Activated CD8-positive, alpha-beta memory T cell treated with anti-CD3 and anti-CD28 coated beads, Interleukin-2, amount 10 ng/mL, durations not matched to agents 7 days and 5 days (primary cell): ENCODE measurements at places on chromosomes 7 and 10. TPM values are rescaled to one million over a fixed set of nuclear protein-coding genes. Genes with fewer than 3 reads are reported as not detected.

DNA sequence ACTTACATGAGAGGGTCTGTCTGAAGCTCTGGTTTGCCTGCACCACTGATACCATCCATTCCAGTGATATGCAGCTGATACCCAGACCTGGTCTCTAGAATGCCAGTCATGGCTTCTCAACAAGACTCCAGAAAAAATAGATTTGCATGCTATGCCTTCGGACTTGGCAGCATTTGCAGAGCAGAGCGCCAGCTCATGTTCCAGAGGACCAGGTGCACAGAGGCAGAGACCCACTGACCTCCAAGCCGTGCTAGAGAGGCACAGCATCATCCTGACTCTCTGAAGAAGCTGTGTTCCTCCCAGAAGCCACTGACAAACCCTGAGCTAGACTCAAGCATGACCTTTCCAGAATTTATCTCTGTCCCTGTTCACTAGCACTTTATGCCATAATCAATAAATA, 6.9 kb upstream of the PRKAG2 start:
- H3K27ac ChIP-seq, result no peak overlapping the region
- no peak overlapping the region for H3K4me3 ChIP-seq
- peaks cover 31% of the 10 kb centered on the region for H3K27me3 ChIP-seq
- H3K4me1 ChIP-seq, result no peaks in the 10 kb centered on the region
- H3K36me3 ChIP-seq, result no peaks in the 10 kb centered on the region
- no peak for DNase-seq

Gene STEAP1
- total RNA-seq, result not detected

Gene TDRD1
- total RNA-seq, result 0.15 TPM

DNA sequence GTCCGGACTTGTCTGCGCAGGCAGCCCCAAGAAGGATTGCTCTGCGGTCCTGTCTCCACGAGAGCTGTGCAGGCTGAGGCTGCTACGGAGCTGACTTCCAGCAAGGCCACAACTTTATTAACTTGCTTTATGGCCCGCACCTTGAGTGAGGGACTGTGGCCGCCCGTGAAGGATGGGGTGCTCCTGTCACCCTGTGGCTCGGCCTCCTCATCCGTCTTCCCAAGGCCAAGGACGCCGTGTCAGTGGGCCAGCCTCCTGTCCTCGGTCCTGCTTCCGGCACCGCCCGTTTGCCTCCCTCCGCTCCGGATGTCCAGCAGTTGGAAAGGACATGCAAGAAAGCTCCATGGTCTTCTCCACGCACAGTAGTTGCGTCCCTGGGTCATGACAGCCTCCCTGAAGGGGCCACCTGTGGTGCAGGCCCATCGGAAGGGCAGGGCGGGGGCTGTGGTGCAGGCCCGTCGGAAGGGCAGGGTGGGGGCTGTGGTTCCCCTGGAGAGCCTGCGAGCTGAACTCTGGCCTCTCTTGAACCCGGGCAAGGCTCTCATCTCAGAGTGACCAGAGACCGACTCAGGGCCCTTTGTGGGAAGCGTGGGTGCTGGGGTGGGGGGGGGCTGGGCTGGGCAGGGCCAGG, 87.1 kb downstream of the NKX6-2 start:
- no peaks in the 10 kb centered on the region for H3K27me3 ChIP-seq
- H3K4me3 ChIP-seq, result no peak overlapping the region
- H3K4me1 ChIP-seq, result peaks cover 18% of the 10 kb centered on the region
- peaks cover 3% of the 10 kb centered on the region for H3K36me3 ChIP-seq
- DNase-seq, result no peak
- no peak overlapping the region for H3K27ac ChIP-seq

Gene AKR1C4
- not detected for total RNA-seq

Gene PLPP4
- total RNA-seq, result not detected

DNA sequence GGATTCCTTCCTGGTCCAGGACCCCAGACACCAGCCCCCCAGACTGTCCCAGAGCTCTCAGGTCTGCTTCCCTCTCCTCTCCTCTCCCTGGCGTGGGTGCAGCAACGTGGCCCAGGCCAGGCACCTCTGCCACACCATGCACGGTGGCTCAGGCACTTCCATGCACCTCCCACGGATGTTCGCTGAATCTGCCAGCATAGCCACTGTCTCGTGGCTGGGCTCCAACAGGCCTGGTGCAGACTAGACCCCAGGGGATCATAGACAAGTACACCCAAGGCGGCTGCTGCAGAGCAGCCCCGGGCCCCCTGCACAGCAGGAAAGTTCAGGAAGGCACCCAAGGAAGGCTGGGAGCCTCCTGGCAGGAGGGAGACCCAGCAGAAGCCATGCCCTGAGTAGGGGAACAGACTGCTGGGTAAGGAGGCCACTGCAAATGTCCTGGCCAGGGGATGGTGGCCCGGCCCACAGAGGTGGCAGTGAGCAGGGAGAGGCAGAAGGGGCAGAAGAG, 4.4 kb downstream of the RASGEF1A start:
- no peak overlapping the region for H3K27ac ChIP-seq
- H3K4me3 ChIP-seq, result no peak overlapping the region
- peaks cover 26% of the 10 kb centered on the region for H3K27me3 ChIP-seq
- DNase-seq, result no peak
- H3K36me3 ChIP-seq, result no peaks in the 10 kb centered on the region
- H3K4me1 ChIP-seq, result peaks cover 6% of the 10 kb centered on the region

Gene RAPGEF5
- 0.66 TPM for total RNA-seq
